Fibroblast of skin of left biceps (primary cell): ENCODE measurements at places on chromosomes 7 and 10.

GRCh38 chr7:134886353-134887057 lies 99.8 kb upstream of the AGBL3 start:
- no peak for DNase-seq

- DNase-seq, result no peak
Observed at GRCh38 chr7:84134169-84134568, 60.4 kb downstream of the SEMA3A start.

- DNase-seq, result no peak
Observed at GRCh38 chr10:110181911-110182310, 25.5 kb upstream of the MXI1 start.

- no peak for DNase-seq
Observed at GRCh38 chr10:120793088-120793487, 58.1 kb upstream of the WDR11 start.

GRCh38 chr7:135845415-135846075 lies 96.9 kb upstream of the FAM180A start:
- DNase-seq, result no peak

- no peak for DNase-seq
Observed at GRCh38 chr7:24883622-24884013, 96.4 kb downstream of the OSBPL3 start.

- no peak for DNase-seq
Observed at GRCh38 chr10:28359334-28359733, 56.5 kb upstream of the MPP7 start.

GRCh38 chr10:7952266-7952665 lies 102.2 kb upstream of the GATA3 start:
- no peak for DNase-seq

DNA sequence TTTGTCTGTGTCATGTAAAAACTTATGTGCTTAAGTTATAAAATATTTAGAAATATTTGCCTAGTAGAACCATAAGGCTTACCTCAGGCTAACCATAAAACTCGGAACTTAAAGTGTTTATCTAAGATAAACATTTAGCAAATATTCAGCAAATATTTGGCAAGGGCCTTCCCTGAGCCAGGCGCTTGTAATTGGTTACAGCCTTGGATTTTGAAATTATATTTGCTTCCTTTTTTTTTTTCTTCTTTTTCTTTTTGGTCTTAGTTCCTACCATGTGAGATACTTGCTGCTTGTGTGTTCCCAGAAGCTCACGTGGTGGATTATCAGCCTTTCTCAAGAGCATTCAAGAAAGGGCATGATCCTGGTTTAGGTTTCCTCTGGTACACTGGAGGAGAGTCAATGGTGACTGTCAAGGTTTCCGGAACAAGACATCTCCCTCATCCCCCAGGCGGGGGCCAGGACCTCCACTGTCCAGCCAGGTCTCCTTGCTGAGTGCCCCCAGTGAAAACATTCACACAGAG lies 5.2 kb upstream of the BRI3 start:
- no peak for DNase-seq

DNA sequence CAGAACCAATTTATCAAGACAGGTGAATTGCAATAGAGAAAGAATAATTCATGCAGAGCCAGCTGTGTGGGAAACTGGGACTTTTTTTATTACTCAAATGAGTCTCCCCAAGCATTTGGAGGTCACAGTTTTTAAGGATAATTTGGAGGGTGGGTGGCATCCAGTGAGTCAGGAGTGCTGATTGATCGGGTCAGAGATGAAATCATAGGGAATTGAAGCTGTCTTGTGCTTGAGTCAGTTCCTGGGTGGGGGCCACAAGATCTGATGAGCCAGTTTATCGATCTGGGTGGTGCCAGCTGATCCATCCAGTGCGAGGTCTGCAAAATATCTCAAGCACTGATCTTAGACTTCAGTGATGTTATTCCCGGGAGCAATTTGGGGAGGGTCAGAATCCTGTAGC lies 9.9 kb upstream of the MYO1G start:
- no peak for DNase-seq

DNA sequence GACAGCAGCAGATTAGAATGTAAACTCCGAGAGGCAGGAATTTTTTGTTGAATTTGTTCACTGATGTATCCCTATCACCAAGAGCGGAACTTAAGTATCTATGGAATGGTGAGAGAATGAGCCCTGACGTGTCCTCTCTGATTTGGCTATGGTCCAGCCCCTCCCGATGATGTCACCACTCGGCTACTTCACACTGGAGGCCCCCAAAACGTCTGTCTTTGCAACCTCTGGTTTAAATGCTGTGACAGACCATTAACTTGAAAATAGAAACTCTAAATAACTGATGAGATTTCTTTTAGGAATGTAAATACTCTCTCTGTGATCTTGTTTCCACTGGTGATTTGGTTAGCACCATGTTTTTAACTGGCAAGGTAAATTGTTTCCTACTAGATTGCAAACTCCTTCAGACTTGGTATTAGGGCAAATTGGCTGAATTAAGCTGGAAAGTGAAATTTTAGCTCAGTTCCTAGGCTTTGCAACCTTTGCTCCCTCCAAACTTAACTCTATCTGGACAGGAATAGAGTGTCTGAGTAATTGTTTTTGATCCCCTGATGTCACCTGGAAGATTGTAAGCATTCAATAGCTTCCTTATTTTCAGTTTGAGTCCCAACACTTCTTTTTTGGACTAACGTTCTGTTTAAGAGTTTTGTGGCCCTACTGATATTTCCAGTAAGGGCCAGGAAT lies 19.1 kb downstream of the SLC16A12 start:
- peak; percentile 75 for DNase-seq

DNA sequence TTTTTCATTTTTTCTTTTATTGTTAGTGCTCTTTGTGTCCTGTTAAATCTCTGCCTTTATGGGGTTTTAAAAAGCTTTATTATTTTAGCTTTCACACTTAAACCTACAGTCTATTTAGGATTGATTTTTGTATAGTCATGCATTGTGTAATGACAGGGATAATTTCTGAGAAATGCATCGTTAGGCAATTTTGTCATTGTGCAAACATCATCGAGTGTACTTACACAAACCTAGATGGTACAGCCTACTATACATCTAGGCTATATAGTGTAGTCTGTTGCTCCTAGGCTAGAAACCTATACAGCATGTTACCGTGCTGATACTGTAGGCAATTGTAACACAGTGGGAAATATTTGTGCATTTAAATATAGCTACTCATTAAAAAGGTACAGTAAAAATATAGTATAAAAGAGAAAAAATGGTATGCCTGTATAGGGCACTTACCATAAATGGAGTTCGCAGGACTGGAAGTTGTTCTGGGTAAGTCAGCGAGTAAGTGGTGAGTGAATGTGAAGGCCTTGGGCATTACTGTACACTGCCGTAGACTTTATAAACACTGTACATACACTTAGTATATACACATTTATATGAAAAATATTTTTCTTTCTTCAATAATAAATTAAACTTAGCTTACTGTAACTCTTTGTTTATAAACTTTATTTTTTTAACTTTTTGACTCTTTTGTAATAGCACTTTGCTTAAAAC lies 16.0 kb downstream of the UBE2D1 start:
- no peak for DNase-seq

DNA sequence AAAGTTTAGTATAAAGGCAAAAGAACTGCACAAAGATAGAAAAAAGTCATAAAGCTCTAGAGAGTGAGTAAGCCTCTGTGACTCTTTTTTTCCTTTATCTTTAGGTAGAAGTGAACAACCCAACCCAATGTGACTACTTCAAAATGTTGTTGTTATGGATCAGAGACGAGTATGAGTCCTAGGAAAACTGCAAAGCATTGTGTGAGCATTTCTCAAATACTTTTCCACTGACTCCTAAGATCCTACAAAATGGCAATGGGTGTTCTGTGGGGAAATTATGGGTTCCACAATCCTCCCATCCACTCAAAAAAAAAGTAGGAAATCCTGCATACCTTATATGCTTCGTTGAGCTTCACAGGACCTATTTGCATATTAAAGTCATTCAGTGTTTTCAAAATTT lies 177.1 kb downstream of the DGKI start:
- no peak for DNase-seq

DNA sequence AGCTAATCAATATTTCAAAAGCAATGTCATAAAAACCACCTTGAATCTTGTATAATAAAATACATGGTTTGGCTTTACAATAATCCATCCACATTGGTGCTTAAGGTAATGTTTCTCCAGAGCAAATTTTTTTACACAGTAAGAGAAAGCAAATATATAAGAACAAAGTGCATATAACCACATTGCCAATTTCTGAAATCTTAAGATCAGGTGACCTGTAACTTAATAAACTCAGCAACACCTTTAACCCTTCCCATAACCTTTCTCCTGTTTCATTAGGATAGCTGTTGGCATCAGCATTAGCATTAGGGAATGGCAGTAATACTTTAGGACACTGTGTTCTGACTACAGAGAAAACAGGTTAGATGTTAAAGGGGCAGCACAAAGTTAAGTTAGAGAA lies 155.9 kb upstream of the SEMA3D start:
- no peak for DNase-seq

DNA sequence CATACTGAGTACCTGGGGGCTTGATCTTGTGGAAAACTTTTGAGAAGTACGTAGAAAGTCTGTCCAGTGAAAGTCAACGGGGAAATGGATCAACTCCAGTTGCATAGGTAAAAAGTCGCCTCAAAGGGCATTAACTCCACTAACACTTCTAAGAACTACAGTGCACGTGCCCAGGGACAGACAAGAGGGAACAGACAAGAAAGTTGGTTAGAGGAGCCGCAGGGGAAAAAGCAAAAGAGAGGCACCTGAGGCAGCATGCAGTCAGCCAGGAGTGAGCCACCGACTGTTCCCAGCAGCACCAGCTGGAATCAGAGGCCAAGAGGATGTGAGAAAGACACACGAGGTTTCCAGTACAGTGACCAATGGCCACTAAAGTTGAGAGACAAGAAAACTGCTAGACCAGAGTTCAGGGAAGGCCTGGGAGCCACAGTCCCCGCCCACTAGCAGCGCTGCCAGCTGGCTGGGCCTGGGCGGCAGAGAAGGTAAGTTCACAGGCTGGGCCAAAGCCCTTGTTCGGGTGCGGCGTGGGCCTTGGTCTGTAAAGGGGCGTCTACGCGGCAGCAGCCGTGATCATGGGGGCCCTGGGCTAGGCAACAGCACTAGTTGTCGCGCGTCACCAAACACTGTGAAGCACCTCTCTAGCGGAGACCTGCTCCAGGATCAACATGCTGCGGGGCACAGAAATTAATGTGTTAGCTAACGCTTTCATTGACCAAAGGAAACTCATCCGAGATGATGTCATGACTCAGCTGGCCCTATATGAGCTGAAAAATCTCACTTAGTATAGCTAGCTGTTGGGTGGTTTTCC lies 14.0 kb downstream of the ITGB1 start:
- DNase-seq, result no peak

DNA sequence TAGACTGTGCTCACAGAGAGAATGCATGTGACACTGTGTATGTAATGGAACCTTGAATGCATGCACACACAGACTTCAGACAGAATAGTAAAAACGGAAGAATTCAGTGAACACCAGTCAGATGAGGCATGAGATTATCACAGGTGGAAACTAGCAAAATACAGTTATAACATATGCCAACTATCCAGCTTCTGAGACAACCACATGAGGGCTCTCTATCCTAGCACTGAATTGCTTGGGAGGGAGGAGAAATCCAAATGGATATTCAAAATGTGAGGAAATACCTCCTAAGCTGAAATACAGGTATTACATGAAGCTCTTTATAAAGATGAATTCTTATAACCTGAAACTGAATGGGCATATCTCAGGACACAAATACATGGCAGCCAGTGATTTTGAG lies 30.6 kb downstream of the GARS1 start:
- no peak for DNase-seq

DNA sequence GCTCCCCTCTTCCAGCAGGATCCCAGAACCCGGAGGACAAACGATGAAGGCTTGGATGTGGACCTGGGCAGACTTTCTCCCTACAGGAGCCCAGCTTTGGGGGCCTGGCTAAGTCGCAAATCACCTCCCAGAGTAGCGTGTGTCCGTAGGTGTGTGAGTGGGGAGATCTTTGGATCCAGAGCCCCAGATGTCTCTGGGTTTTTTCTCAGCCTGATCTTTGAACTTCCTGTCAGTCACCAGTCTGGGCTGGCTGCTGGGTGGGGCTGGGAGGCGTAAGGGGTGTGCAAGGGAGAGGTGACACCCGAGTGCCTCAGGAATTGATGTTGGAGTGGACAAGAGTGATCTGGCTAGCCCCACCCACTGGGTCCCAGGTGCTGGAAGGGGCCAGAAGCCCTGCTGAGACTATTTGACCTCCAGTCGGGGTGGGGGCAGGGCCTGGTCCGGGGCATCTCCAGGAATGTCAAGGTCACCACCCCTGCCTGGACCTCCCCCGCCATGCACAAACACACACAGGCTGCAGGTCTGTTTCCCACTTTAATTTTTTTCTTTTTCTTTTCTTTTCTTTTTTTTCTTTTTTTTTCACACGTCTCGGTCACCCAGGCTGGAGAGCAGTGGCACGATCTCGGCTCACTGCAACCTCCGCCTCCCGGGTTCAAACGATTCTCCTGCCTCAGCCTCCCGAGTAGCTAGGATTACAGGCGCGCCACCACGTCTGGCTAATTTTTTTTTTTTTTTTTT lies at the start of gene MOGAT3:
TSS of gene MOGAT3 (minus strand) at position 175 of the 738 bp plus-strand sequence. CDS start 182 bp downstream, outside the sequence.
- DNase-seq, result no peak

DNA sequence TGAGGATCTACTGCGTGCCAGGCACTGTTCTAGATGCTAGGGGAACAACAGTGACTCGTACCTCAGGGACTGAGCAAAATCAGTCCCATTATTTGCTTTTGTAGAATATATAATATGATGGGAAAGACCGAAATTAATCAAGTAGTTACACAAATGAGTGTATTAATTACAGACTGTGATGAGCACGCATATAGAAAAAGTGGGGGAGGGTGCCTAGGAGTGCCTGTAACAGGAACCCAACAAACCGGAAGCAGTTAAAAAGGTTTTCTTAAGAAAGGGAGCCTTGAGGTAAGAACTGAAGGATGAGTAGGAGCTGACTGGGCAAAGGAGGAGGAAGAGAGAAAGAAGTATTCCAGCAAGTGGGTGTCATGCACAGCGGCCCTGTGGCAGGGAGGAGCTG lies 28.2 kb upstream of the IL6 start:
- no peak for DNase-seq

DNA sequence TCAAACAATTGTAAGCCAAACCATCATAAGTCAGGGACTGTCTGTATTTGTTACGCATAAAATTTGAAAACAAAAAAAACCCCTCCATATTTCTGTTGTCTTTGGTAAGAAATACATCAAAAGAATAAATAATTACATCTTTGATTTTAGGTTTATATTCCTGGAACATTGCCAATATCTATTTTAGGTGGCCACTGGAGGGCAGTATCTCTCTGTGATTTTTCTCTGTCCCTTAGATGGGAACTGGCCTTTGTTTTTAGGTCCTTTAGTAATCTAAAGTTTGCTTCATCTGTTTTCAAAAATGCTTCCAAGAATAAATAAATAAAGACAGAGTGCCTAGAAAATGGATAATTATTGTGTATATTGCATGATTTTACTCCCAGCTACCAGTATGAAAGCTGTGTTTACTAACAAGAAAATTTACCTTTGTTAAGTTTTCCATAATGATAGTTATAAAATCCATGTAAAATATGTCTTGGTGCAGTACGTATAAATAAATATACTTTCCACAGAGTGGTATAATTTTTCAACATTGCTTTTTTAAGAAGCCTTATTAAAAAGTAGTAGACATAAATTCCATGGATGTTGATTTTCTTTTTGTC lies 64.2 kb downstream of the PHYHIPL start:
- DNase-seq, result peak; percentile 12

GRCh38 chr7:4747746-4748145 lies 27.7 kb upstream of the AP5Z1 start:
- no peak for DNase-seq
